ENCODE measurements at places on chromosomes 2 and 18.

DNA sequence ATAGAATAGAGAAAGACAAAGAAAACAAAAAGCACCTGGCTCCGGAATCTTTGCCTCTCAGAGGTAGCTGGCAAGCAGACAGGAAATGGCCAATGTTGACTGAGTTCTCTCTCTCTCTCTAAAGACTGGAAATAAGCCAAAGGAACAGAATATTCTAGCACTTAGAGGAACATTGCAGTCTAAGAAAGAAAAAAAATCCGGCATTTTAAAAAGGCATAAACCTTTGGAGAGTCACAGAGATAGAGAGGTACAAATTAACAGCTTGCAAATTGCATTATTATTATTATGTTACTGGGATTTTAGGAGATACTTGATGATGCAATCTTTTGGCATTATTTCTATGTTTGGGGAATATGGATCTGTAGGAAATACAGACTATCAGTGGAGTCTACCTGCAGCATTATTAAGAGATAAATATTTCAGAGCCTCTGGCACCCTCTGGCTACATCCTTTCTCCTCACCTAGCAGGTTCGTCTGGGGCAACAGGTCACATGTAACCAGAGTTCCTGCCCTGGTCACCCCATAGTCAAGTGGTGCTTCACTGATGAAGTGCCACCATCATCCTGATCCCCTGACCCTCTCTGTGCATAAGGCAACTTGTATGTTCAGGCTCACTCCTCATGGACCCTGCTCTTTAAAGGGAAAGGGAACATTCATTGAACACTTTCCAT, 318.9 kb upstream of the ACVR2A start:
- no peak for DNase-seq

DNA sequence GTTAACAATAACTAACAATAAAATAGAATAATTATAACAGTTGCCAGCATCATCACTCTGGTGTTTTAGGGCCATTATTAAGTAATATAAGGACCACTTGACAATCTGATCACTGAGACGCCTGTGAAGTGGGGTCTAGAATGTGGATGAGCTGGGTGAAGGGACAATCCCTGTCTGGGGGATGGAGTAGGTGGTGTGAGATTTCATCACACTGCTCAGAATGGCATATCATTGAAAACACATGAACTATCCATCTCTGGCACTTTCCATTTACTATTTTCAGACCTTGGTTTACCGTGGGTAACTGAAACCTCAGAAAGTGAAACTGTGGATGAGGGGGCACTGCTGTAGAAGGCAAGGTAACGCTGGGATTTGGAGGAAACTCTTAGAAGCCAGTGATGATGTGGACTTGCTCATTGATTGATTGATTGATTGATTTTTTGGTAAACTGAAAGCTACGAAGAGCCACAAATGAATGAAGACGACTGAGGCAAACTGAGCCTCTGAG, 204.4 kb upstream of the TWIST2 start:
- DNase-seq = no peak

GRCh38 chr2:47309952-47310800, 92.8 kb upstream of the MSH2 start:
- DNase-seq = peak; percentile 89

DNA sequence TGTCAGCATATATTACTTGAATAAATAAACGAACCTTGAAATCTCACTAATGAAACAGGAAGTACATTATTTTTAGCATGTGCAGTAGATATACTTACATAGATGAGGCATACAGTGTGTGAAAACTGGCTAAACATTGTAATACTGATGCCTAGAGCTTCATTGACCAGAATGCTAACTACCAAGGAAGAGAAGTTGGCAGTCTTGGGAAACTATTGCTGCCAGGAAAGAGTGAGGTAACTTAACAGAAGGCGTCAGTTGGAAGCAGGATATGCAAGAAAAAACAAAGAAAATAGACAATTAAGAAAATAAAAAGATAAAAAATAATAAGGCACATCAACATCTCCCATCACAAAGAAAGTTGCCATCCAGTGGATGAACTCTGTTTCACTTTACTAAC, 963.0 kb downstream of the TDRD15 start:
- DNase-seq = no peak

GRCh38 chr2:151823651-151824050, 4.6 kb downstream of the ARL5A start:
- no peak for DNase-seq

DNA sequence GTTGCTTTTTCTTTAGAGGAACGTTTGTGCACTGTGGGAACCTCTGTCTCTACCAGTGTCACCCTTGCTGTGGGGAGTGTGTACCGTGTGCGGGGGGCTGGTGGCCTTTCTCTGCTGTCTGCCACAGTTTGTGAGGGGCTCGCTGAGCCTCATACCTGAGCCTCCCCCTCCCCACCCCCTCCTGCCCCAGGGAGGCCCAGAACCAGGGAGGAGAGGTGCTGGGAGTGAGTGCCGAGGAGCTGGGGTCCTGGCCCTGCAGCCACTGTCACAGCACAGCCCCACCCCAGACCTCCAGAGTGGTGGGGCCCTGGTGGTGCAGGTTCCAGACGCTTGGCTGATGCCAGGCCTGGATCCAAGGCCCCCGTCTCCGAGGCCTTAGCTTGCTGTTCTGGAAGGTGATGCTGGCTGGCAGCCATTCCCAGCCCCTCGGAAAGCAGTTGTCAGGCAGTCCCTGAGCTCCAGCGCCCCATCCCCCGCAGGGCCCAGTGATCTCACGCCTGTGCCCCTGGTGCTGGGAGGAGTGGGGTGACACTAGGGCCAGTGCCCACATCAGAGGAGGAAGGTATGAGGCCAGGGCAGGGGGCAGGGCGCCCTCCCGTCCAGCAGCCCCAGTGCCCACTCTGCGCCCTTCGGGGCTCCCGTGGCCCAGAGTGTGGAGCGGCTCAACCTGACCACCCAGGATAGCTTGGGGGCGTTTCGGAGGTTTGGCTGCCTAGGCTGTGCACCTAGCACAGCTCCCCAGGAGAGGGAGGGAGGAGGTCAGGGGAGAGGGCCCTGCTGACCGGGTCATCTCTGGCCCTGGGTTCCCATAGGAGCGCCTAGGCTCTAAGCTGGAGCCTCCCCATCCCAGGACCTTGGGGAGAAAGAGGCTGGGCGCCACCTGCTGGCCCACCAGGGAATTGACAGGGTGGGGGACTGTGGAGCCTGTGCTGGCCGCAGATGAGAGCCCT, 53.0 kb upstream of the ALPP start:
- no peak for DNase-seq

GRCh38 chr2:112831513-112831845, 5.1 kb downstream of the IL1B start:
- no peak for DNase-seq

DNA sequence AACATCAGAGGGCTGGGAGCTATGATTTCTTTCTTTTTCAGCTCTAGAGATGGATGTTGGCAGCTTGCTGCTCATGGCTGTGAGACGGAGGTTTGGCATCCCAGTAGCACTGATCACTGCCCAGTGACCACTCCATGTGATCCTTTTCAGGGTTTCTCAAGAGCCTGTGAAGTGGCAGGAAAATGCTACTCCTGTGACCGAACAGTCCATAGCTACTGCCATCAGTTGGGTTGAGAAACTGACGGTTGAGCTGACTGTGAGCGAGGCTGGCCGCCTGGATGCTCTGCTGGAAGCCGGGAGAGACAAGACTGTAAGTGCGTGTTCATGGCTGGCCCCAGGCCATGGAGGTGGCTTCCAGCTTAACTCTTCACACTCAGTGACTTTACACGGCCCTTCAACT, 34.2 kb downstream of the VWA3B start:
- DNase-seq = no peak

DNA sequence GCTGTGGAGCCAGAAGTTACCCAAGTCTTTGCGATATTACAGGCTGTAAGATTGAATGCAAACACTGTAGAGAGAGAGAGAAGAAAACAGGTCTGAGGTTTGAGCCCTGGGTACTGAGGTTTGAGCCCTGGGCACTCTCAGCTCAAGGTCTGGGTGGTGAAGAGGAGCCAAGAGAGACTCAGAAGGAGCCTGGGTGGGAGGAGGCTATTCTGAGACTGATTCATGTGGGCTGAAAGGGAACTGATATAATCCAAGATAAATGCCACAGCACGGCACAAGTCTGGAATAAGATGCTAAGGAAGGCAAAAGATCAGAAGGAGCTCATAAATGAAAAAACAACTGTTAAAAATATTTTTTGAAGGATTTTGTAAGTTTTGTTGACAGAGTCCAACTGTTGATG, 407.6 kb upstream of the HS6ST1 start:
- no peak for DNase-seq

GRCh38 chr18:74390900-74391299, 66.2 kb downstream of the DIPK1C start:
- no peak for DNase-seq

DNA sequence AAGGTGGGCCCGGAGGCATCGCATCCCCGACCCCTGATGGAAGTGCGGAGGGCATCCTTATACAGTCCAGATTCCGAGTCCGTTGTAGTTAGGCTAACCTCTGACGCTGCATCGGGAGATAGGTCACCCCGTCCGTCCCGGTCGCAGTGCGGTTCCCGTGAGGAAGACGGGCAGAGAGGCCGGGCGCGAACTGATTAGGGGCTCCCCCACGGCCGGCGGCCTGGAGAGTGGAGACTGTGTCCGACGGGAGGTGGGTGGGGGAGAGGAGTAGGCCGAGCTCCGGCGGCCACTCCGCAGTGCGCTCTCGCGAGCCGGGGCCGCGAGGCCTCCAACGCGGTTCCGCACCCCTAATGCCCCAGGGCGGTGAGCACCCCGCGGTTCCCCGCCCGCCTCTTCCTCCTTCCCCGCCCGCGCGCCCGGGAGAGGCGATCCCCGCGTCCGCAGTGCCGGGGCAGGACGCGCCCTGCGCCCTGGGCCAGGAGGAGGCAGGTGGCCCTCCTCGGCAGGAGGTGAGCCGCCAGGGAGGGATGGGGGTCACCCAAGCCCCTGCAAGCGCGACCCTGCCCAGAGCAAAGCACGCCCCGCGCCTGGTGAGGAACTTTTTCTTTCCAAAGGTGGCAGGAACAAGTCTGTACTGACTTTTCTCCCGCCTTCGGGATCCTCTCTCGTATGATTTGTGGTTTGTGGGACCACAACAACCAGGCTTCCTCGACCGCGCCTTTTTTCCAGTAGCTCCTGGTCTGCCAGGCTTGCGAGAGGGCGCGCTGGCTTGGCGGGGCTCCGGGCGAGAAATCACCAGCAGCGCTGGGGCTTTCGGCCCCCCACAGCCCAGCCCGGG, 1.4 kb upstream of the SP5 start:
- DNase-seq = peak; percentile 6

DNA sequence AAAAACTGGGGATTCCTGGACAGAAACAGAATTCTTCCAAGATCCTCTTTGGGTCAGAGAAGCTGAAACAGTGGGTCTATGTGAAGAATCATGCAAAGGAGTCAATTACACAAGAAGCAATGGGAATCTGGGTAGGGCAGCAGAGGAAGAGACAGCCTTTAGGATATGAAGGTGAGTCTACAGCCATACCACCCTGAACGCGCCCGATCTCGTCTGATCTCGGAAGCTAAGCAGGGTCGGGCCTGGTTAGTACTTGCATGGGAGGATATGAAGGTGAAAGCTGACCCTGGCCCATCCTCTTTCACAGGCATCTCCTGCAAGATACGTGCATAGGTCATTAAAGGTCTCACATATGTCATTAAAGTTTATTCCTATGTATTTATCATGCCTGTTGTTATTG, 1080.9 kb upstream of the FANCL start:
- no peak for DNase-seq

- no peak for DNase-seq
These were observed 4.3 kb upstream of the POLR2D start for GRCh38 chr2:127862228-127862627.

GRCh38 chr2:22209545-22209944, 1085.8 kb downstream of the TDRD15 start:
- DNase-seq = no peak

Data from GM06990 (cell line).